Right lobe of liver (tissue), 6 donors: ENCODE measurements at places on chromosomes 5 and 9. TPM values are rescaled to one million over a fixed set of nuclear protein-coding genes. Genes with fewer than 3 reads are reported as not detected.

SPINK4 gene
- not detected for total RNA-seq

GMCL2 gene
- not detected for total RNA-seq

ESM1 gene
- total RNA-seq, result 2.6 TPM

COL5A1 gene
- 1.5 TPM for total RNA-seq

TNFAIP8 gene
- total RNA-seq, result 8.1 TPM

PCDHGB3 gene
- 1.7 TPM for total RNA-seq

DCAF10 gene
- 28.3 TPM for total RNA-seq

NMRK1 gene
- 20.1 TPM for total RNA-seq

FAM221B gene
- total RNA-seq, result not detected

TTC1 gene
- total RNA-seq, result 25.1 TPM

PAPPA gene
- 0.27 TPM for total RNA-seq

KIF20A gene
- 0.90 TPM for total RNA-seq

DNA sequence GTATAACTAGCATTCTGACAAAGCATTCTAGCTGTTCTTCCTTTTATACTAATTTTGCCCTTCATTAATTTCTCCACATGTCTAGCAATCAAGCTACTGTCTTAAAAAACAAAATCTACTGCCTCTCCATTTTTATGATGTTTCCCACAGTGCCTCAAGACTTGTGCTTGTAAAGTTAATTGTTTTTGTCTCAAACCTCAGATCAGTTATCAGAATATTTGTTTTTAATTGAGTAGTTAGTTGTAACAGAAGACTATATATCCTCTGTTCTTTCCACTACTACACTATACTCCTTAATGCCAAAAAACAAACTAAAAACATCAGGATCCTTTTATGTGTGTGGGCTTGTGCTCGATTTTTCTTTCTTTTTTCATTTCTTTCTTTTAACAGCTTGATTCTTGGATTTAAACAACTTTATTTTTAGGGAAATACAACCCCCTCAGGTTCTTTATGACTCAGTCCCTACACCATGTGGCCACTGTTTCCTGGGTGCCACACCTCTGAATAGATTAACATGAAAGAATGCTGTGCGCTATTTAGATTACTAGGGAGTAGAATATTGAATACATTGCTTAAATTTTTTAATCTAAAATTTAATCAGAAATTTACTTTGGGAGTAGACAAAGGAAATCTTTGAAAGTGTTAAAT lies 1.2 kb downstream of the ASPN start:
- no peak overlapping the region for H3K4me3 ChIP-seq
- no peak for DNase-seq
- H3K27ac ChIP-seq, result peak overlapping the region; percentile 4
- no peaks in the 10 kb centered on the region for H3K27me3 ChIP-seq

- H3K4me3 ChIP-seq, result no peak overlapping the region
- H3K4me1 ChIP-seq, result peaks cover 16% of the 10 kb centered on the region
Observed at GRCh38 chr5:159873680-159874079, 42.6 kb upstream of the ADRA1B start.

DNA sequence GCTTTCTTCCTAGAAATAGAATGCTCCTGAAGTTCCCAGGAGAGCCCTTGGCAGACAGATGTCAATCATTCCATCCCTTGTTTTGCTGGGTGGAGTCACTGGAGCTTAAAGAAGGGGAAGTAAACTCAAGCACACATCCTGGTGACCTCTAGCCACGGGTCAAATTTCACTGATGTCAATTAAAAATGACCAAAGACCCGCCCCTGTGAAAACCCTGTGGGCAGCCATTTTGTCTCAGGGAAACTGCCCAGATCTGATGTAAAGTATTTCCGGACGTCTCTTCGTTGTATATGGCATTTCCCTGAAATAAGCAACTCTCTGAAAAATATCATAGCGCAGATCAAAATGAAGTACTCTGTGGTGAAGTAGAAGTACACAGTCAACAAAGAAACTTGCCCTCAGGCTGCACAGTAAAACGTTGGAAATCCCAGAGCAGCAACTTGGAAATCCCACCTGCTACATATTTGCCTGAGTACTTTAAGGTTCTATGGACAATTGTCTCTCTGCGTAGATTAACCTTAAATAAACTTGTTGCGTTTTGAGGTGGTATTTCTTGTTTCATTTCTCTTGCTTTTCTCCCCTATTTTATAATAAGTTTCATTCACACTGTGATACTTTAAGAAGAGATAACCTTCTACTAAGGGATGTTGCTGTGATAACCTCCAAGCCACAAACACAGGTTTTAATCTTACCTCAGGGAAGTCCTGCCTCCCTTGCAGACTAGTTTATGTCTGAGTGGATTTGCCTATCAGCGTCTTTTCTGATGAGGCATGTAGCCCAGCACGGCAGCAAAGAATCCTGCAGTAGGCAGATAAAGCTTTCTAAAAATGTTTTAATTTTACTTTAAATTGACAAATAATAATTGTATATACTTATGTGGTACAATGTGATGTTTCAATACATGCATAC lies 60.9 kb upstream of the PIP5K1B start:
- H3K4me1 ChIP-seq, result no peaks in the 10 kb centered on the region
- DNase-seq, result no peak
- H3K27ac ChIP-seq, result no peak overlapping the region
- no peaks in the 10 kb centered on the region for H3K27me3 ChIP-seq
- H3K36me3 ChIP-seq, result no peaks in the 10 kb centered on the region
- no peak overlapping the region for H3K4me3 ChIP-seq

GRCh38 chr5:107570181-107570580 lies 100.6 kb downstream of the EFNA5 start:
- H3K4me3 ChIP-seq, result no peak overlapping the region
- H3K4me1 ChIP-seq, result no peaks in the 10 kb centered on the region
- no peaks in the 10 kb centered on the region for H3K36me3 ChIP-seq
- H3K27me3 ChIP-seq, result no peaks in the 10 kb centered on the region
- no peak overlapping the region for H3K27ac ChIP-seq
- no peak for DNase-seq

GRCh38 chr5:141508798-141509611 lies 20.1 kb downstream of the PCDHGC5 start:
- H3K27me3 ChIP-seq, result no peaks in the 10 kb centered on the region
- H3K4me3 ChIP-seq, result no peak overlapping the region
- no peaks in the 10 kb centered on the region for H3K4me1 ChIP-seq
- H3K27ac ChIP-seq, result peak overlapping the region; percentile 10

DNA sequence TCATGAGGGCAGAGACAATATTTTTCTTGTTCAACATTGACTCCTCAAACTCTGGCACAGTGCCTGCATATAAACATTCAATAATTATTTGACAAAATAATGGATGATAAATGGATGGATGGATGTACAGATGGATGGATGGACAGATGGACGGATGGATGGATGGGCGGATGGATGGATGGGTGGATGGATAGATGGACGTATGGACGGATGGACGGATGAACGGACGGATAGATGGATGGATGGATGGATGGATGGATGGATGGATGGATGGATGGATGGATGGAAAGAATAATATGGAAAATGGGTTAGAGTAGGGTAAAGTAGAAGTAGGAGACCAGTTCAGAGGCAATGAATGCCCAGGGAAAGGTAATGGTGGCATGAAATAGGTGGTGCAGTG lies 589.2 kb downstream of the EBF1 start:
- H3K4me3 ChIP-seq, result no peak overlapping the region
- H3K4me1 ChIP-seq, result no peaks in the 10 kb centered on the region
- H3K36me3 ChIP-seq, result no peaks in the 10 kb centered on the region
- no peak overlapping the region for H3K27ac ChIP-seq
- no peak for DNase-seq

DNA sequence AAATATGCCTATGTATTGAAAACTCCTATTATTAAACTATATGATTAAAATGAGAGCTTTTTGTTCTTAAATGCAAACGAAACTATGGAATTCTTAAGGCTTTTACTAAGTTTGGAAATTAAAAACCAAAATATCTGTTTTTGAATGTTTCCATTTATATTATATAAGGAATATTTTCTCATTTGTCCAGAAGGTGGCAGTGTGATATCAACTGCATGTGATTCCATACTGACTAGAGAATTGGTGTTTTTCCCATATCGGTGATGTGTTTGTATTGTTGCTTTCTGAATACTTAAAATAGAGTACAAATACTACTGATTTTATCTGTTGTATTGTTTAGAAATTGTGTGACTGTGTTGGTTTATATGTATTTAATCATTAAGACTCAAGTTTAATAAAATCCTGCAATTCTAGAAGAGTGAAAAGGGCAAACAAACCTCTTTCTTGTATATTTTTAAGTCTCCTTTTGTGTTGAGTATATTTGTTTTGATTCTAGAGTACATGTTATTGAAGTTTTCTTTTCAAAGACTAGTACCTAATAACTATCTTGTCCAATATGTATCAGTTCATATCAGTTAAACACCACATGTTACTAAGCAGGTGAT lies 320.8 kb downstream of the CCDC171 start:
- no peak for DNase-seq
- H3K27ac ChIP-seq, result no peak overlapping the region
- H3K27me3 ChIP-seq, result no peaks in the 10 kb centered on the region
- H3K4me3 ChIP-seq, result no peak overlapping the region

DNA sequence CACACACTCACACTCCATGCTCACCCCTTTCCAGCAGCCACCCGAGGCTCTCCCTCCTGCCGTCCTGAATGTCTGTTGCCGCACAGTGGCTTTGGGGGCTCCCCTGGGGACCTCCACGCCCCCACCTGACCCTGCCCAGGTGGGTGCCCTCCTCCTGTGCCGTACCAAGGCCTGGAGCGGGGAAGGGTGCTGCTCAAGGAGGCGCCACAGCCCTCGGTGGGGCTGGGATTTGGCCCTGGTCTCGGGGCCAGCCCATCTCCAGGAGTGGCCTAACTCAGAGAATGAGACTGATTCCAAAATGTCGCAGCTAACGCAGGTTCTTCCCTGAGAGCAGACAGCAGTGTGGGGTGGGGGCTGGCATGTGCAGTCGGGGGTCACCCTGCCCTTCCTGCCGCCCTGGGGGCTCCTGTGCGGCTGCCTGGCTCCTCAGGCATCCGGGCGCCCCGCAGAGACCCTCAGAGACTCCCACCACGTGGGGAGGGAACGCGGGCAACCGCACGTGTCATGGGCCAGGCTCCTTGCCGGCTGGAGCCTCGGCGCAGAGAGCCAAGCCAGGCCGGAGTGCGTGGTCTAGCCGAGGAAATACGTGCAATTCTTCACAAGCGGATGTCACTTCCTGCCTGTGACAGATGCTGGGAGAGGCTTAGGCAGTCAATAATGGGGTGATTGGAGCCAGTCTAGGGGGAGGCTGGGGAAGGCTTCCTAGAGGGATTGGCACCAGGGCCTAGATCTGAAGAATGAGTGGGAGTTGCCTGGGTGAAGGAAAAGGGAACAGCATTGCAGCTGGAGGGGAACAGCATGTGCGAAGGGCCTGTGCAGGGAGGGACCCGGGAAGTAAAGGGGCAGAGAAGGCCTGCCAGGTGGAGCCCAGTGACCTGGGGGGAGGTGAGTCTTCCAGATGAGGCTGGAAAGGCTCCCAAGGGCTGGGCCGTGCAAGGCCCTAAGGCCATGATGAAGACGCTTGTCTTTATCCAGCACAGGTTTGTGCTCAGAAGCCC lies 44.1 kb downstream of the C9orf50 start:
- no peak overlapping the region for H3K4me3 ChIP-seq
- H3K27ac ChIP-seq, result peak overlapping the region; percentile 60

GRCh38 chr5:80754900-80755299 lies 100.1 kb upstream of the DHFR start:
- H3K36me3 ChIP-seq, result peaks cover 3% of the 10 kb centered on the region
- H3K27me3 ChIP-seq, result no peaks in the 10 kb centered on the region
- H3K27ac ChIP-seq, result no peak overlapping the region
- H3K4me1 ChIP-seq, result no peaks in the 10 kb centered on the region
- DNase-seq, result no peak
- H3K4me3 ChIP-seq, result no peak overlapping the region

DNA sequence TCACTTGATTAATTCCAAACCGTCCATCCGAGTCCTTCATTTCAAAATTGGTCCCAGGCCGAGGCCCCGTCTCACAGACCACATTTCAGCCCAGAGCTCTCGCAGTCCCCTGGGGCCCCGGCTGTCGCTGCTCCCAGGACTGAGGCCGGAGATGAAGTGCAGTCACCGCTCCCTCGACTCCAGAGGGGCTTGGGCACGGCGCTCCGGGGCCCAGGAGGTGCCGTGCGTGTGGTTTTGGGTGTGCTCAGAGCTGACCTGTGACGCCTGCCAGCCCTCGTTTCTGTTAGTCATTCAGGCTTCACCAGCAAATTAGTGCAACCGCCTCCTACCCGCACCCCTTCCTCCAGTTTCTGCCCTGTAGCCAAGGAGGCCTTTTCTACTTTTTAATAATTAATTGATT lies 48.7 kb upstream of the PHYKPL start:
- no peak for DNase-seq
- H3K27ac ChIP-seq, result no peak overlapping the region
- no peaks in the 10 kb centered on the region for H3K36me3 ChIP-seq
- no peaks in the 10 kb centered on the region for H3K27me3 ChIP-seq
- no peaks in the 10 kb centered on the region for H3K4me1 ChIP-seq
